ENCODE measurements at places on chromosomes 5 and 9.

DNA sequence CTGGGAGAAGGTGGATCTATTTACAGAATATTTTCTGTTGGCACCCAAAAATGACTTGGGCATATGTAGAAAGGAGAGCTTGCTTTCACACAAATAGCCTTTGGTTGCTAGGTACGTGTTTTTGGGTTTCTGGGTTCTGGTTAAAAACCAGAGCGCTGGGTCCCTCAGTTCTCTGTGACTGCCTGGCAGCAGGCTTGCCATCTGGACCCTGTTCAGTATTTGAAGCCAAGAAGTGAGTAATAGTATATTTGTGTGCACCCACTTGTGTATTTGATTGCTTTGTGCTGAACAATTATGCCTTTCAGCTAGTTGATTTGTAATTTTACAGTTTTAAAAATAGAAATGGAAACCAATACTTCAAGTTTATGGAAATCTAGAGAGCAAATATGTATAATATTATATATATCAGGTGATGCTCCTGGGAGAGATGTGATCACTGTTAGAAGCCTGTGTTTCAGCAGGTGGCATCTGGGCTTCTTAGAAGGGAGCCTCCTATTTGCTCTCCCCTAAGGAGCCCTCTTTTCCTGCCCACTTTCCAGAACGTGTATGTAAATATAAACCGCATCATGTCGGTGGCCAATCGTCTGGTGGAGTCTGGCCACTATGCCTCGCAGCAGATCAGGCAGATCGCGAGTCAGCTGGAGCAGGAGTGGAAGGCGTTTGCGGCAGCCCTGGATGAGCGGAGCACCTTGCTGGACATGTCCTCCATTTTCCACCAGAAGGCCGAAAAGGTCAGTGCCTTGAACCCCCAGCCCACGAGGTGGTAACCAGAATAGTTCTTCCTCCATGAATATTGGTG, 153.6 kb downstream of the TRIO start:
- DNase-seq, result no peak

DNA sequence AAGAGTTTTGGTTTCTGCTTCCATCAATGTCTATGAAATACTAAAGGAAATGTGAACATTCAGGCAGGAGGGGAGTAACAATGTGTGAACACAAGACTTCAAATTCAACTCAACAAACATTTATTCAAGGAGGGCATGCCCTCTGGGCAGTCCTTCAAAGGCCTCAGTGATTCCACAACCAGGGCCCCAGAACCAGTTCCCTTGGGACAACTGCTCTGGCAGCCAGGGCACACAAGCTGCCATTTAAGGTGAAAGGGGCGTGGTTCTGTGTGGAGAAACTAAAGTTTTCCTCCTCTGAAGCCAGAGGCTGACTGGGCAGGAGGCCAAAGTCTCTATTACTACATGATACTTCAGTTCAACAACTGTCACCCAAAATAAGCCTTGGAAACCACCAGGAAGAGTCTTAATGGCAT, 3.2 kb downstream of the RBM18 start:
- no peak for DNase-seq

GRCh38 chr5:56710826-56711590, 104.3 kb upstream of the MAP3K1 start:
- DNase-seq, result no peak

DNA sequence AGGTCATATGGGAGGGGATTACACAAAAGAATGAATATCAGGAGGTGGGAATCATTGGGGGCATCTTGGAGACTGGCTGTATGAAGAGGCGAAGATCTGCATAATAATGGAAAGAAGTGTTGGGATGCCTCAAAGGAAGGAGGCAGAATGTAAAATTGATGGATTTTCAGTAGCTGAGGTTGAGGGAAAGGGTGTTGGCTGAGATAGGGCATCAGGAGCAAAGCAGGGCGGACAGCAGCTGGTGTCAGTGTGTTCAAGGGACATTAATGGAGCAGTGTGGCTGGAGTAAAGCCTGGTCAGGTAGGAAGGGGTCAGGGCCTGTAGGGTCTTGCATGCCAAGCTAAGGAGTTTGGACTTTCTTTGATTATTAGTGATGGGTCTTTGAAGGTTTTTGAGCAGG, 65.2 kb upstream of the TNFAIP8 start:
- DNase-seq, result no peak

DNA sequence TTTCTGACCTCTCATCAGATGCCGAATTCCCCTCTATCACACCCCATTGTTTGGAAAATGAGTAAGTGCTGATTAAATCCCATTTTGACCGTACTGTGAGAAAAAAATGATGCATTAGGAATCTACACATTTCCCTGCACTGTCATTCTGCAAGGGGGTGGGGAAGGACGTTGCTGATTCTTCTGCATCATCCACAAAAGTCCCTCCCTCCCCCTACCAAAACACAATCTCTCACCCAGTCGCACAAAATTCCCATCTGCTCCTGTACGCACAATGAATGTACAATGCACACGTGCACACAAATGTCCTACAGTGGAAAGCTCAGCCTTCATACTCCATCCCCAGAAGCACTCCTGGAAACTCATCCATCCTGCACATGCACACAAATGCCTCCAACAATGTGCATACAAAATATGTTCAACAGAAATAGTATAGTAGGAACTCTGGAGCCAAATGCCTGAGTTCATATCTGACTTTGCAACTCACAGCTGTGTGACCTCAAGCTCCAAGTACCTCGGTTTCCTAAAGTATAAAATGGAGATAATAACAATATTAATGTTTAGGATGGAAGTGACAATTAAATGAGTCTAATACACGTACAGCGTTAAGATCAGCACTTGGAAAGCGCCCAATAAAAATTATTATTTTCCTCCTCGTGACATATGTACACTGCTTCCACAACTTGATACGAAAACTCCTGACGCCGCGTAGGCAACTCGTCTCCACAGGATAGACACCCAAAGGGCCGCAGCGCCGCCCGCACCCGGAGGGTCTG, 809 bp downstream of the TNIP1 start:
- DNase-seq, result peak; percentile 47

GRCh38 chr5:25090854-25091253, 446.1 kb upstream of the CDH10 start:
- DNase-seq, result no peak

DNA sequence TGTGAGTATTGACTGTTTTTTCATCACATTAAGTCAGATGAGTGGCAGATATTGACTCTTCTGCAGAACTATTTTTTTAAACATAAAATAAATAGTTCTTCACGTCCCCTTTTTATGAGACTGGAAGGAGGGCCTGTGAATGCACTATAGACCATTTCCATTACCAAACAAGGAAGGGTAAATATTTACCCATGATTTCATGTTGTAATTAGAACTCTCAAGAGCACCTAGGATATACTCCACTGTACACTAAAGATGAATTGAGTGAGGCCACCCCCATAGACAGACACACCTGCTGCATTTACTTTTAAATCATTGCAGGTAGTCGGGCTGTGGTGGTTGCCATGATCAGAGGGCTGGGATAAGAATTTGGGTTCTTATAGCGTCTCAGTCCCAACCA, 22.6 kb downstream of the SLC36A1 start:
- DNase-seq, result no peak

GRCh38 chr5:180688330-180689070, 39.1 kb upstream of the FLT4 start:
- DNase-seq, result no peak

DNA sequence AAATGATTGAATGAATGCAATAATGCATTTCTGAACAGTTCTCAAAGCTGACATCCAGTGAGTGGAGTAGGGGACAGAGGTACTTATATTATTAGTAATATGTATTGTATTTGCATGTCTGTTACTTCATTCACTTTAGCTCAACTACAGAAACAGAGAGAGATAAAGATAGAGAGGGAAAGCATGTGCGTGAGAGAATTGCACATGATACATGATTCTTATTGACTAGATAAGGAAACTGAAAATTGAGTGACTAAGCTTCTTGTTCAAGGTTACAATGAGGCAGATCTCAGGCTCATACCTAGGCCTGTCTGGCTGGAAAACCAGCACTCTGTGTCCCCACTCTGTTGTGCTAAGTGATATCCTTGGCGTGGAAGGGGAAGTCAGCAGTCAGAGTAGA, 337.7 kb upstream of the KLF4 start:
- DNase-seq, result no peak

- DNase-seq, result no peak
Observed at GRCh38 chr5:132046880-132047299, 13.6 kb upstream of the IL3 start.

GRCh38 chr5:32413466-32414263, 30.9 kb downstream of the ZFR start:
- no peak for DNase-seq

DNA sequence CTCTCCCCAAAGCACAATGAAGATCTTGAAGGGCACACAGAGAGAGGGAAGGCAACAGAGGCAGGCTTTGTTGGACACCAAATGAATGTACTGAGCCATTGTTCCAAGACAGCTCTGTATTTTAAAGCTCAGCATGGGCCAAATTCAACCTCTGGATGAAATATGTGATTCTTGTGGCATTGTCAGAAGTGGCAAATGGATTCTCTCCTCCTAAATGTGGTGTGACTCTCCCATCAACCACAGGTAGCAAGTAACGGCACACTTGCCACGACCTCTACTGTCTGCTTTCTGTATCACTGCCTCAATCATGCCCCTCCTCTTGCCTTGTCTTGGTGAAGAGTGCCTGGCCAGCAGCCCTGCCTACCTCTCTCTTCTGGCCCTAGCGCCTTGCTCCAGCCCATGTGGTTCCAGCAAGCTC, 6.1 kb upstream of the MOB3B start:
- no peak for DNase-seq

- DNase-seq, result no peak
Observed at GRCh38 chr5:58922461-58923171, 339.7 kb downstream of the RAB3C start.

- DNase-seq, result no peak
Observed at GRCh38 chr9:26054600-26055520, 376.6 kb upstream of the TUSC1 start.

GRCh38 chr5:126801992-126802294, 25.0 kb downstream of the LMNB1 start:
- no peak for DNase-seq

GRCh38 chr9:5509573-5509972, 758 bp upstream of the PDCD1LG2 start:
- no peak for DNase-seq

DNA sequence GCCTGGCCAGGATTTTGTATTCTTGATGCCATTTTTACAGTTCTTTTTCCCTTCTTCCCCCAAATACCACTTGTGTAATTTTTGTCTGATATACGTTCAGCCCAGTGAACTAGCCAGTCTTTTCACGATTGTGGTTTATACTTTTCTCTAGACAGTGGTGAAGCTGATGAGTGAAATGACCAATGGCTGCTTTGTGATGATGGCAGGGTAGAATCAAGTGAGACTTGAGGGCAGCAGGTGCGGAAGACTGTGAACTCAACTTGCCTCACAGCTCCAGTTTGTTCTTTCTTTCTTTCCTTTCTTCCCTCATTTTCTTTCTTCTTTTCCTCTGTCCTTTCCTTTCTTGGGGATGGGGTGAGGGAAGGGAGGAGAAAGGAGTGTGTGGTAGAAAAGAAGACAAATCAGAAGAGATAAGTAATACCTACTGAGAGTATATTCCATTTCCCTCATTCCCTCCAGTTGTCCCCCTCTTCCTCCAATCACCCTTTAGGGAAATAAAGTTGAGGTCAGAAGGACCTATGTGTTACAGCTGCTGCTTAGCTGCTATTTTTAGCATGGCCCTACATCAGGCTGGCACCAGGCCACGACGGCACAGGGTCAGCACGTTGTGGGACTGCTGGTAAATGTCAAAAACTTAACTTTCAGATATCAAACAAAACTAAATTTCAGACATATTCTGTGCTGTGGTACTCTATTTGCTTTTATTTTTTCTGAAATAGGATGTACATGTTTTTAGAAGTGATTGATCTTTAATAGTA, 12.3 kb downstream of the ZSWIM6 start:
- no peak for DNase-seq

GRCh38 chr5:68798877-68799843, 294.7 kb upstream of the SLC30A5 start:
- DNase-seq, result no peak

GRCh38 chr5:132198571-132198970, 29.1 kb downstream of the P4HA2 start:
- DNase-seq, result no peak

DNA sequence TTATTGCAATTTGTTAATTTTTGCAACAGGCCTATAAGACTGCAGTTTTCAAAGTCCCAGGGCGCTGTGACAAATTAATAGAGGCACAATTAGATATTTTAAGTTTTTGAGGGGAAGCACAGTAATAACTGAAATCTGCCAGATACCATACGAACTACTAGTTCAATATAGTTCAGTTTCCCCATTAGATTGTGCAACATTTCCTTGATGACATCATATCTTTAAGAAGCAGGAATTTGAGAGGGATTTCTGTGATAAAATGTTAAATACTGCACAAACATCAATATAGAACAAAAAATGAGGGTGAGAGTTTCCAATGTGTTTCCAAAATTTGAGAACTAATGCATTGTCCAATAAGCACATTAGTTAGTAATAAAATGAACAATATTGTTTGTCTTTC, 56.7 kb upstream of the GRIN3A start:
- no peak for DNase-seq

DNA sequence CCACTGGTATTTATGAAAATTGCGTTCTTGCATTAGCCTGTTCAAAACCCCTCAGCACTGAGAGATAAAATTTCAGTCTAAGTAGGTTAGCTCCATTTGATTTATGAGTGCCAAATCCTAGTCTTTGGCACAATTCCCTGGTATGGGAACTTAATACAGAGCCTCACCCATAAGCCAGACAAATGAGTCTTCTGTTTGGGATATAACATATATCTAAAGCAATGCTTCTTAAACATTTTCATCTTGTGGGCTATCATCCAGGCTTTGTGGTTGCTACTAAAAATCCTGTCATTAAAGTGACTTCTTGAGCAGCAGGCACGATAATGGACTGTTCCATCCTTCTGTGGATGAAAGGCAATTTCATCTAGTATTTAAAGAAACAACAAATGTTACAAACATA, 419.5 kb upstream of the ACTBL2 start:
- no peak for DNase-seq

DNA sequence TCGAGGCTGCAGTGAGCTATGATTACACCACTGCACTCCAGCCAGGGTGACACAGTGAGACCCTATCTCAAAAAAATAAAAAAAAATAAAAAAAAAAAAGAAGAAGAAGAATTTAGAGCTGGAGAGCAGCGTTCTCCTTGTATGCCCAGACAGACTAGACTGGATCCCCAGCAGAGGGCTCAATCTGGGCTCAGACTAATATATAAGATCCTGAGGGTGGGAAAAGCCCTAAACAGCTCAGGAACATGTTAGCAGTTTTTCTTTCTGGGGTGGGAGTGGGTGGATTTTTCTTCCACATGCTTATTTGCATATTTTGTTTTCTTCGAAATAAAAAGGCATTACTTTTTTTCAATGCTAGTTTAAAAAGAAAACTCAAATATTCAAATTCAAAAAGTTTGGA, 904 bp upstream of the BSPRY start:
- DNase-seq, result no peak

DNA sequence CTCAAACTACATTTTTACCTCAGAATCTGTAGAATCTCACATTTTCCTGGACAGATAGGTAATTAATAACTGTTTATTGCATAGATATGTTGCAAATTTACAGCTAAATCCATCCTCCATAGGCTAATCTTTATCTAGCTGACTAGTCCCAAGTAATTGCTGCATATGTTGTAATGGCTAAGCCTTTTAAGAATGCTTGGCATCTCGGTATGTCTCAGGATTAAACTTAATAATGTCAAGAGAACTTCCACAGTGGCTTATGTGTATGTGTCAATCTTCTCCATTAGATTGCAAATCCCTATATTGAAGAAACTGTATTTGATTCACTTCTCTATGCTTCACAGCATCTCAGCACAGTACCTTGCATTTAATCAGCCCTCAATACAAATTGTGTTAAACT, 131.9 kb downstream of the PRDM9 start:
- no peak for DNase-seq

Data from stimulated activated CD4-positive, alpha-beta T cell treated with anti-CD3 and anti-CD28 coated beads, Interleukin-12 subunit alpha, Interleukin-12 subunit beta, amount 100 ng/mL, for 24 hours (primary cell).